ENCODE measurements at places on chromosomes 4 and X.

GRCh38 chr4:3202836-3203820 lies 45.8 kb upstream of the MSANTD1 start:
- no peaks in the 10 kb centered on the region for H3K4me1 ChIP-seq
- no peaks in the 10 kb centered on the region for H3K27me3 ChIP-seq
- H3K27ac ChIP-seq: no peak overlapping the region
- H3K4me3 ChIP-seq: no peak overlapping the region
- peaks cover 6% of the 10 kb centered on the region for H3K36me3 ChIP-seq

GRCh38 chr4:73341454-73341853 lies 62.6 kb upstream of the ALB start:
- DNase-seq: peak; percentile 59
- peaks cover 9% of the 10 kb centered on the region for H3K36me3 ChIP-seq
- no peak overlapping the region for H3K27ac ChIP-seq
- no peak overlapping the region for H3K4me3 ChIP-seq

- no peak for DNase-seq
- H3K27ac ChIP-seq: no peak overlapping the region
- H3K4me1 ChIP-seq: no peaks in the 10 kb centered on the region
Measured at GRCh38 chr4:17103231-17103630, 204.8 kb upstream of the LDB2 start.

DNA sequence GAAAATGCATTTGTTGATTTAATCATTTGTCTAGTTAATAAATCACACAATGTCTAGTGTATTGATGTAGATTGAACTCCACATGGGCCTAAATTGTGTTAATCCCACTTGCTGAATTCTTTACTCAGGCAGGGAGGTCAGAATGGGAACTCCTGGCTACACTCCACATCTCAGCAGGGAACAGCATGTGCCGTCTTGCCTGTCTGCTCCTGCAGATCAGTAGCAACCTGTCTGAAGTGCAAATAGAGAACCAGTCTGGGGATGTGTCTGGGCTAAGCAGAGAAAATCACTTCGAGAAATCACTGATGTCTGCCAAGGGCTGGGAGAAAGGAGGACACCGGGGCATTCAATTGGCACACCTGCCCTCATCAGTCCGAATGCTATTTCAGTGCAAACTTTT lies 16.5 kb upstream of the MXRA5 start:
- no peak overlapping the region for H3K27ac ChIP-seq
- H3K4me1 ChIP-seq: no peaks in the 10 kb centered on the region
- H3K27me3 ChIP-seq: no peaks in the 10 kb centered on the region
- H3K4me3 ChIP-seq: no peak overlapping the region

DNA sequence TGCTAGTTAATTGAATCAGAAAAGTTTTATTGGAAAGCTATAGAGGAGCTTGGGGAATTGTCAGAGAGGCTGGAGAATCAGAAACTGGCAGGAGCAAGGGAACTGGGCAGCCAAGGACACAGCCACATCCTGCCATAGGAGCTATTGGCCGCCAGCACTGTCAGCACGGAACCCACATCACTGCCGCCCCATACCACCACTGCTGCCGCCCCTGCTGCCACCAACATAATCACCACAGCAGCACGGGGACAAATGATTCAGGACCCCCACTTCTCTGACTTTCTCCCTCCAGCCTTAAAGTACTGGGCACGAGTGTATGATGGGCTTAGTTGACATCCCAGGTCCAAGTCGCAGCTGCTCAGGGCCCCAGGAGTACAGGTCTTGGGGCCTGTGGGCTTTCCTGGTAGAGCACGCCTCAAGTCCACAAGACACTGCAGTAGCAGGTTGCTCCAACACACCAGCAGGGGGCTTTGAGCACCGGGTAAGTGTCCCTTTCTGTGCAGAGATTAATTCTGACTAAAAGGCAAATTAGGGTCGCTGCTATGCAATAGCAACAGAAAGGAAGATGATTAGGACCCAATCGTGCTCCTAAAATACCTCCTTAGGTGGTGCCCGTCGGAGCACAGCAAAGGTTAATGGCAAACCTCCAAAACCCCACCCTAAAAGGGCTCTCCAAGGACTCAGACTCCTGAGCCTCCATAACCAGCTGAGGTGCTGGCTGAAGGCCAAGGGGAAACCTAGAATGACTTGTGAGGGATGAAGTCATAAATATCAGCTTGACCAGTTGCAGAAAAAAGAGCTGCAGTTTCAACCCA lies 6.9 kb downstream of the PJA1 start:
- H3K4me3 ChIP-seq: no peak overlapping the region
- H3K27ac ChIP-seq: no peak overlapping the region
- H3K27me3 ChIP-seq: no peaks in the 10 kb centered on the region

DNA sequence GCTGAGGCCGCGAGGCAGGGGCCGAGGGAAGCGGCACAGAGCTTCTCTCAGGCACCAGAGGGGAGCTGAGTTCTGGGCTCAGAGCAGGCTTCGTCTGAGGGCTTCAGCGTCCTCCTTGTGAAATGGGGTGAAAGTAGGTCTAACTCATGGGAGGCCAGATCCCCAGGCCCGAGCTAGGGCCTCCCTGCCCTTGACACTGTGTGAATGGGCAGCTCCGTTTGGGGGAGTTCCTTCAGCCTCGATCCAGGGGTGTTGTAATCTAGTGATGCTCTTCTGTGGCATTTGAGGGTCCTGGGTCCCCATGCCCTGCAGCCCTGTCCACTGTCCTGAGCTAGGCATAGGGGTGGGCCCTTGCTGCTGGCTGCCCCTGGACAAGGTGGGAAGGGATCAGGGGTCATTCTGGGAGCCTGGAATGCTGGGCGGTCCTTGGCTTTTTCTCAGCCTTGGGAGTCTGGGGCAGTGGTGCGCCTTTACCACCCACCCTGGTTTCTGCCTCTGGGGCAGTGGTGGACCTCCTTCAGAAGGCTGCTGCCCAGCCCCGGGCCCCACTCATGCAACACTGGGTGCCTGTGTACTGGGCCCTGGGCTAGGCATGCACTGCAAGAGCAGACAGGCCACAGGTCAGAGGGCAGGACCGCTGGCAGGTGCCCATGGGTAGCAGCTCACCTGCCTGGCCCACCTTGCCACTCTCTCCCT lies 4.1 kb downstream of the SH3BP2 start:
- no peak for DNase-seq
- no peaks in the 10 kb centered on the region for H3K4me1 ChIP-seq
- H3K27ac ChIP-seq: no peak overlapping the region
